Lung (tissue), 17 donors: ENCODE measurements at places on chromosomes 2 and 18. TPM values are rescaled to one million over a fixed set of nuclear protein-coding genes. Genes with fewer than 3 reads are reported as not detected.

- DNase-seq, result no peak
Observed at GRCh38 chr18:70246061-70246466, 40.6 kb upstream of the RTTN start.

- DNase-seq, result no peak
Observed at GRCh38 chr2:19837235-19837766, 64.5 kb downstream of the TTC32 start.

Gene GYPC
- polyA plus RNA-seq, result 132 TPM

GRCh38 chr18:13260197-13260934 lies 41.8 kb downstream of the LDLRAD4 start:
- DNase-seq, result peak; percentile 54

DNA sequence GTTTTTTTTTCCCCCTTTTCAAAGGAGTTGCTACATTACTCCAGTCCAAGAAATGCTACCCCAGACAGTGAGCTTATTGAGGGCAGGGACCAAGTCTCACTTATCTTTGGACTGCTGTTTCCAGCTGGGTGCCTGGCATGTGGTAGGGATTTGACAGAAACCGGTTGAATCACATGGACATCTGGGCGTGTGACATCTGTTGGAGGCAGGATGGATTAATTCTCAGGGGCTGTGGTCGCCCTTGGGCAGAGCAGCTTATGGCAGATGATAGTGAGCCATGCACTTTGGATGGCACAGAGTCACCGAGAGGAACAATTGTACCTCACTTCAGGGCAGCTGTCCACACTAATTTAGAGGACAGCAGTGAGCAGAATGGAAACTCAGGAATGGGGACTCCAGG lies 254.6 kb upstream of the ID2 start:
- DNase-seq, result no peak

DNA sequence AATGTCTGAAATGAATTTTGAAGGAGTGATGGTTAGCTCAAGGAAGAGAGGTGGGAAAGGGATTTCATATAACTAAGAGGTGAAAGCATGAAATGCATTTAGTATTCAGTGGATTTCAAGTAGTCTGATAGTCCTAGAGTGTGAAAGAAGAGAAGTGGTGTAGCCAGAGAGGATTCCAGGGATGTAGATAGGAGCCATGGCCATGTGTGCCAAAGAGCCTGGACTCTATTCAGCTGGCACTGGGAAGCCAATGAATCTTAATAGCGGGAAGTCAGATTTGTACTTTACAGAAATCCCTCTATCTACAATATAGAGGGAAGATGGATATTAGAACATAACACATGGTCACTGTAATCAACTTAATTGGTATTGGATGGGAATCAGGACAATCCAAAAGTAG lies 8.3 kb upstream of the BOLL start:
- DNase-seq, result no peak

DNA sequence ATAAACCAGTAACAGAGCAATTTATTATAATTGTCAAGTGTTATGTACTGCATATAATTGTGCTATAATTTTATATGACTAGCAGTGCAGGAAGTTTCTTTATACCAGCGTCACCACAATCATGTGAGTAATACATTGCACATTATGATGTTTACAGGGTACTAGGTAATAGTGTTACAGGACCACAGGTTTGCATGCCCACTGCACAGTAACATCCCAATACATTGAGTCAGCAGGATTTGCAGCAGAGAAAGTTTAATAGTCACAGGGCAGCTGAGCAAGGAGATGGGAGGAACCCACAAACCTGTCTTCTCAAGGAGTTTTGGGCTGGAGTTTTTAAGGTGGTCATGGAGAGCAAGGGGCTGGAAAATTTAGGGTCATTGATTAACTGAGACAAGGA lies 1042.9 kb upstream of the ACVR2A start:
- DNase-seq, result no peak

DNA sequence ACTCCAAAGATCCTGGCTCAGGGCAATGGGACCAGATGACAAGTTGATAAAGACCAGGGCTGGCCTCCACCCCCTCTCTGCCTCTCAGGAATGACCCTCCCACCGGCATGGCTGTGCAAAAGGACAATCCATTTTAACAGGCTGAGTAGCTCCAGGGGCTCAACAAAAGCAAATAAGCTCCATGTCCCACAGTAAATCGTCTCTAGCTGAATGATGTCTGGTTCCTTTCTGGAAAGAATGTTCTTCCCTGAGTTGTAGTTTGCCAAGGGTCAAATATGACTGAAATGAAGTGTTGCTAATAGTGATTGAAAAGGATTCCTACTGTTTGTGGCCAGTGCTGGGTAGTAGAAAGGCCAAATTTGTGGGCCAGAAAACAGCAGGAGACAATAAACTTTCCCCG lies 434.4 kb upstream of the ETAA1 start:
- no peak for DNase-seq

Gene SCYGR1
- not detected for polyA plus RNA-seq

DNA sequence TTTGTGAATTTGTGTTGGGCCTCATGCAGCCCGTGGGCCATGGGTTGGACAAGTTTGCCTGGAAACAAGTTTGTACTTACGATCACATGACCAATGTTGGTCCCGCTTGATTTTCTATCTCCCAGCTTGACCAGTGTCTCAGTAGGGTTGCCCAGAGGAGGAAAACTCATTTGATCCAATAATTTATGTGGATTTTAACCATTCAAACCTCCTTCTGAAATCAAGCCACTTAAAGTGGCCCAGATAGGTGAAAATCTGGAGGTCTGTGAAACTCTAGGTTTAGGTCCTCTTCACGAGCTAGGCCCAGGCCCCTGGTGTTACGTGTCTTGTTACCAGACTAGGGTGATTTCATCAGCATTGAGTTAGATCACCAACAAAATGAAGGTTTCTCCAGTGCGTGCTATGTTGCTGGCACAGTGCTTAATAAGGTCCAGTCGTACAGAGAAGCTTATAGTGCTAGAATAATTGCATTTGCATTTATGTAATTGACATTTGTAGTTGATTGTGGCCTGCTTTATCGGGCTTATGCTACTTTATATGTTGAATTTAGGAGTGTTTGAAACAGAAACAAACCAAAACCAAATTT lies 4.4 kb downstream of the ACTR2 start:
- DNase-seq, result no peak

- DNase-seq, result no peak
Observed at GRCh38 chr2:75574106-75574505, 13.4 kb upstream of the EVA1A start.

DNA sequence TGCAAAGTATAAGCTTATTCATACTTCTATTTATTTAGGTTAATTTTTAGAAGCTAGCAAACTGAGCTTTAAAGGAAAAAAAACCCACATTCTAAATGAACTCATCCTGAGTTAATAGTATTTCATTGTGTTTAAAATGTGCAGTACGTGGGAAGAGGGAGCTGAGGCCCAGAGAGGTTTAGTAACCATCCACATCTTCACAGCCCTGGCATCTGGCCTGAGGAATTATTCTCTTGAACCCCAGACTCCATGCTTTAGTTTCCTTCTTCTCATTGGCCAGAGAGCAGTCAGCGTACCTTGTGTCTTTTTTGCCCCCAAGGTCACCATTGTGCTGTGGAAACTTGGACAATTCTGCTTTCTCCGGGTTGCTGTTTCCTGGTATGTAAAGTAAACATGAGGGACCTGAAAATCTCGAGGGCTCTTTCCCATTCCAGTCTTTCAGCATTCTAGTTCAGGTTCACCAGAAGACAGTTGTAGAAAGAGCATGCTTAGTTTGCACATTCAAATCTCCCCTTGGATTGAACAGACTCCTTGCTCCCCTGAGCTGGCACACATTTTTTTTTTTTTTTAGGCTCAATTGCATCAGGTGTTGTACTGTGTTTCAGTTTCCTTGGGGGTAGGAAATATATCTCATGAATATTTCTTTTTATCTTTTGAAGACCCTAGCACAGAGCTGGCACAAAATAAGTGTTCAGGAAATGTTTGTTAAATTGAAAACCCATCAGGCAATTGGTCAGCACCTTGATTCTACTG lies 81.4 kb downstream of the MYCN start:
- peak; percentile 44 for DNase-seq

- no peak for DNase-seq
Observed at GRCh38 chr2:128290356-128290755, 28.3 kb downstream of the HS6ST1 start.

DNA sequence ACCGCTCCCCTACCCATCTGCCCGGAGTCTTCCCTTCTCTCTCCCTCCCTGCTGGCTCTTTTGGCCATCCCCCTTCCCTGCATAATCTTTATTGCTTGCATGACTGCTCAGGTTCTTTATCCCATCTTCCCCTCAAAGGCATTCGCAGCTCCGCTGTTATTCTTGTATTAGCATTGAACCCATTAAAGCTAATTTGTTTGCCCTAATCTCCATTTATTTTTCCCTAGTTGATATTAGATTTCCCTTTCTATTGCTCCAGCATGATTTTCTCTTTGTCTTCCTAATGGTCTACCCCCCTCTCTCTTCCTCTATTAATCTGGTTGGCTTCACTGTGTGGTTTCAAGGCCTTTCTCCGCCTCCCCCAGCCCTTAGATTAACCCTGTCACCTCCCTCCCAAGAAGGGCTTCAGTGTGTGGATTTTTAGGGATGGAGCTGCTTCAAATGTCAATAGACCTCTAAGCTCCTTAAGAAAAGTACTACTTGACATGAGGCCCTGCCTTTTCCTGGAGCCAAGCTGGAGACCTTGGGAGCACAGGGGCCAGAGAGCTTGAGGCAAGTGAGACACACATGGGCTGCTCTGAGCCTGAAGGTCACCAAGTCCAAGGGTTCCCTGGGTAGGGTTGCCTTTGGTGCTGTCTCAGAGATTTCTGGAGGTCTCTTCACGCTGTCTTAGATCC lies 20.1 kb downstream of the PAX8 start:
- no peak for DNase-seq

- no peak for DNase-seq
Observed at GRCh38 chr2:186714611-186715010, 20.8 kb downstream of the FAM171B start.

Gene NEMP2
- 1.8 TPM for polyA plus RNA-seq

GRCh38 chr2:240988571-240989271 lies 9.7 kb upstream of the SNED1 start:
- DNase-seq, result no peak

GRCh38 chr2:168025487-168026202 lies 221.8 kb downstream of the STK39 start:
- DNase-seq, result peak; percentile 18

GRCh38 chr2:225456619-225457260 lies 57.2 kb downstream of the NYAP2 start:
- DNase-seq, result no peak

- DNase-seq, result no peak
Observed at GRCh38 chr2:118386641-118387302, 298.5 kb downstream of the INSIG2 start.

DNA sequence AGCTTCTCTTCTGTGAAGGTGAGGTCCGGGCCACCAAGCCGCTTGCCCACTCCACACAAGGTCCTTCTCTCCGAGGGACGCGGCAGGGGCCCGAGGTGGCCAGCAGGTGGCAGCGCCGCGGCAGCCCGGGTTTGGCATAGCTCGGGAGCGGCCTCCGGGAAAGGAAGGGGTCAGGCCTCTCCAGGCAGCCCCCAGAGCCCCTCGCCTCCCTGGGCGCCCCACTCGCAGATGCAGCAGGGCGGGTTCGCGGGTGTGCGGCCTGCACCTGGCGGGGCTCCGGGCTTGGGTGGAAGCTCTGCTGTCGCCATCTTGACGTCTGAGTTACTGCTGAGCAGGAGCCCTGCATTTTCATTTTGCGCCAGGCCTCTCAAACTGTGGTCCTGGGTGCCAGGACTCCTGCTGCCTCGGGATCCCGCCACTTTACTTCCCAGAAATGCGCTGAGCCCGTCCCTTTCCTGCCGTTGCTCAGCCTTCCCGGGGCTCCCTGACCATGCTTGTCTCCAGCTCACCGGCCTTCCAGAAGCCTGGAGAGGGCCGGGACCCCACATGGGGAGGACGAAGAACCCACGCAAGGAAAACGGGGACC lies 18.6 kb upstream of the NCL start:
- DNase-seq, result peak; percentile 80

DNA sequence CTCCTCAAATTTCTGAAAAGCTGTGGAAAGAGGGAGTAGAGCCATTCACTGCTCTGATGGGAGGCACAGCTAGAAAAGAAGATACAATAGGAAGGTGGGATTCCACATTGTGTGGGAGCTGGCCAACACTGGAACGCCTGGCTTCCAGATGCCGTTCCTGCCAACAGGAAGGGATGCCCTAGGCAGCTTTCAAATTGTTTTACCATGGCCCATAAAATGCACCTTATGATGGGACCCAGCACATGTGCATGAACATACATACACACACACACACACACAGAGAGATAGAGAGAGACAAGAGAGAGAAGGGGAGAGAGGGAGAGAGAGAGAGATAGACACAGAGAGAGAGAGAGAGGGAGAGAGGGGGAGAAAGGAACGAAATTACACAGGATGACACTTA lies 86.1 kb upstream of the BZW1 start:
- DNase-seq, result no peak

DNA sequence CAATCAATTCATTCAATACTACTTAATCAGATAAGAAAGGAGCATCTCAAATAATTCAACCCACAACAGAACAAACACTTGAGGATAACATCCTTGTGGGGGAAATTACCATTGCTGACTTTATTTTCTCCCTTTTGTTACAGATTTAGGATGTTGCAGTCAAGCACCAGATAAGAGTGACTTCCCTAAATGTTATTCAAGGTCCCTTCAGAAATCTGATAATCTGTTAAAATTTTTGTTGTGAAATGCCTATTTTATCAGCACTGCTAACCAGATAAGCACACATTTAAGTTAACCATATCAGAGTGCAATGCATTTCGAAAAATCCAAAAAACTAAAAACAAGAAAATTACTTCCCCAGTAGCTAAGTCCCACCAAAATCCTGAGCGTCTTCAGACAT lies 33.5 kb downstream of the SUMO1 start:
- DNase-seq, result no peak

DNA sequence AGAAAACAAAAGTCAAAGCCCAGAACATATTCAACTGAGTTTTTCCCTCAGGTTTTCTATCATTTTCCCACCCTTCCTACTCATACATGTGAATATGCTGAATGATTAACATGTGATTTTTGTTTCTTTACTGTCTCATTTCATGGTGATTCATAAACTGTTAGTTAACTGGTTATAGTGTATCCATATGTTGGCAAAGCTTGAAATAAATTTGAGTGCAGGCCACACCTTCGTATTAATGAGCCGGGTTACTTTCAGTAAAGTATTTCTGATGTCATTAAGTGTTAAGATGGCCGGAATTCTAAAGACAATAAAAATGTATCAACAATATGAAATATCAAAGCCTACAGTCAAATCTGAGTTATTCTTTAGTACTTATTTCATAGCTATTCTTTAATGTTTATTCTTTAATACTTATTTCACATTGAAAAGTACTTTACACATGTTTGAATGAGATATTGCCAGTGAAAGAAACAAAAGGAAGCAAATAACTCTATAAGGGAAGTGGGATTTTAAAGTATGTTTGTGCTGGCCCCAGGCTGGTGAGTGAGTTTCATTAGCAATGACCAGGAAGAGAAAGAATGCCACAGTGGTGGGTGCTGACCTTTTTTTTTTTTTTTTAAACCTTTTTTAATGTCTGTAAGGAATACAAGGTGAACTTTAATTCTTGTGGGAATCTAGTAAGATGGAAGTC lies 178.6 kb downstream of the NEDD4L start:
- no peak for DNase-seq

- no peak for DNase-seq
Observed at GRCh38 chr2:37601569-37601968, 69.9 kb downstream of the CDC42EP3 start.
